ENCODE measurements at places on chromosomes 1 and 21.

- DNase-seq: no peak
Measured at GRCh38 chr1:30855686-30856259, 52.8 kb downstream of the SDC3 start.

GRCh38 chr1:59730759-59731478 is 83.8 kb upstream of the HOOK1 start:
- no peak for DNase-seq

GRCh38 chr1:200905411-200906052 is 10.8 kb downstream of the INAVA start:
- DNase-seq: no peak

- no peak for DNase-seq
Measured at GRCh38 chr21:18424276-18424675, 20.7 kb upstream of the TMPRSS15 start.

DNA sequence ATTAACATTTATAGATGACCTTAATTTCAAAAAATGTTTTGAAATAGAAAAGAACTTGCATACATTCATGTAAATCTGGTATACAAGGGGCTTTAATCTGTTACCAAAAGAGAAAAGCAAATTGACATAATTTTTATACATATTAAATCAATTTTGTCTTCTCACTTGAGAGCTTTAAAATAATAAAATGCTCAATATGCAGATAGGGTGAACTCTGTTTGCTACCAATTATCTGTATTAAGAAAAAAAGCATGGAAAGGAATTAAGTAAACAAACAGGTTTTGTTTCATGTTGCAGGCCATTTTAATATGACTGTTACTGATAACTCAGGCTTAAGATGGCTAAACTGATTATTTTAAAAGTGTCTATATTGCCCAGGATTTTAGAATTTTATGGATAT is 6.0 kb upstream of the TSHB start:
- DNase-seq: no peak

- DNase-seq: no peak
Measured at GRCh38 chr1:101379950-101380349, 143.1 kb downstream of the S1PR1 start.

- DNase-seq: peak; percentile 47
Measured at GRCh38 chr1:107529511-107530149, 388.8 kb downstream of the NTNG1 start.

Measured in memory B cell (primary cell).